T-cell (primary cell): ENCODE measurements at places on chromosomes 7 and 10. TPM values are rescaled to one million over a fixed set of nuclear protein-coding genes. Genes with fewer than 3 reads are reported as not detected.

DNA sequence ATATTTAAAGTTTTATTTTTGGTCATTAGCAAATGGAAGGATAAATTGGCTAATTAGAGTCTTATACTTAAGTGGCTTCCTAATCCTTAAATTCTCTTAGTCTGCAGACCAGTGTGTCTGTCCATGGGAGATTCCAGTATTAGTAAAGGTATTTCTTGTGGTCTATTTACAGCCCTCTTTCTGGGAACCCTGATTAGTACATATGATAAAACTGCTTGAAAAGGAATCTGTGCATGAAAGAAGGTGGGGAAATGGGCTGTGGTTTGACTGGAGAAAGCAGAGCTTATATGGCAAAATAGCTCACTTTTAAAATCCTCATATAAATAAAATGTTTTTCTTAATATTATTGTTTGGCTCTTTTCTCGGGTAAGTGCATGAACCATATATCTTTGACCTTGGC, 124.5 kb upstream of the RHOBTB1 start:
- no peak overlapping the region for H3K27ac ChIP-seq
- DNase-seq: no peak
- H3K4me3 ChIP-seq: no peak overlapping the region
- no peaks in the 10 kb centered on the region for H3K27me3 ChIP-seq
- no peaks in the 10 kb centered on the region for H3K36me3 ChIP-seq

GRCh38 chr7:99083733-99084132, 60.2 kb downstream of the SMURF1 start:
- H3K4me1 ChIP-seq: peaks cover 6% of the 10 kb centered on the region
- no peak for DNase-seq
- no peak overlapping the region for H3K4me3 ChIP-seq
- H3K27ac ChIP-seq: no peak overlapping the region
- H3K36me3 ChIP-seq: no peaks in the 10 kb centered on the region

DNA sequence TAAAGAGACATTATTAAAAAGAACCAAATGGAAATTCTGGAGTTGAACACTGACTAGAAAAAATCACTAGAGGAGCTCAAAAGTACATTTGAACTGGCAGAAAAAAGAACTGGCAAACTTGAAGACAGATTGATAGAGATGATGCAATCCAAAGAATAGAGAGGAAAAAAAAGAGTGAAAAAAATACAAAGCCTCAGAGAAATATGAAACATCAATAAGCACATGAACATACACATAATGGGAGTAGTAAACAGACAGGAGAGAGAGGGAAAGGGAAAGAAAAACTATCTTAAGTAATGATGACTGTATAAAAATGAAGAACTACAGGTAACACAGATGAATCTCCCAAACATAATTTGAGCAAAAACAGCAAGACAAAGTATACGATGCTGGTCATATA, 61.1 kb downstream of the CNOT4 start:
- no peaks in the 10 kb centered on the region for H3K27me3 ChIP-seq
- H3K4me3 ChIP-seq: no peak overlapping the region
- no peak for DNase-seq
- peaks cover 6% of the 10 kb centered on the region for H3K36me3 ChIP-seq

DNA sequence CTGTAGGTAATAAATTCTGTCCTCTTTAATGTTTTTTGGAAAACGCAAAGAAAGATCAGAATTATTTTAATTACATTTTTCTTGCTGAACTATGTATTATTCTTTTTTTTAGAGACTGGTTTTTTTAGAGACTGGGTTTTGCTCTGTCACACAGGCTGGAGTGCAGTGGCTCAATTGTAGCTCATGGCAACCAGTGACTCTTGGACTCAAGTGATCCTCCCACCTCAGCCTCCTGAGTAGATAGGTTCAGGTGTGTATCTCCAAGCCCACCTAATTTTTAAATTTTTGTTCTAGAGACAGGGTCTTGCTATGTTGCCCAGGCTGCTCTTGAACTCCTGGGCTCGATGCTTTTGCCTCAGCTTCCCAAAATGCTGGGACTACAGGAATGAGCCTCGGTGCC, 5.3 kb upstream of the DENND10 start:
- H3K27me3 ChIP-seq: no peaks in the 10 kb centered on the region
- H3K36me3 ChIP-seq: no peaks in the 10 kb centered on the region
- DNase-seq: no peak
- no peak overlapping the region for H3K4me3 ChIP-seq
- peaks cover 29% of the 10 kb centered on the region for H3K4me1 ChIP-seq

The HECW1 gene
- total RNA-seq: not detected

DNA sequence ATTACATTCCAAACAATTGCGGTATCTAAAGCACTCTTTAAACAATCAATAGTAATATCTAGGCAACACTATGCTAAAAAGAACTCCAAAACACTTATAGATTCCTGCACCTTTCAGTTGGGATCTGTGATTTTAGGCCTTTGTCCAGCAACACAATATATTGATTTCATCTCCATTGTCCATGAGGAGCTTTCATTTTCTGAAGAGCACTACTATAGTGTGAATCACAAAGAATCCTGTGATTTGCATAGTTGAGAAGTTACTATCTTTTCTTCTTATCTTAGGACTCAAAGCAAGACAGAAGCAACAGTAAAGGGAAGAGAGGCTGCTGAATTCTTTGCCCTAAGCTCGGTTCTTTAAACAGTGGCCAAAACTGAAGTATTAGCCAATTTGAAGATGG, 846.8 kb downstream of the IPMK start:
- no peaks in the 10 kb centered on the region for H3K4me1 ChIP-seq
- DNase-seq: no peak

The ZNF425 gene
- 2.4 TPM for total RNA-seq

- no peak overlapping the region for H3K27ac ChIP-seq
- no peaks in the 10 kb centered on the region for H3K27me3 ChIP-seq
- H3K36me3 ChIP-seq: peaks cover 37% of the 10 kb centered on the region
- no peak overlapping the region for H3K4me3 ChIP-seq
Observed at GRCh38 chr10:109892931-109893330, 30.4 kb downstream of the XPNPEP1 start.
